Activated effector memory CD4-positive, alpha-beta T cell treated with anti-CD3 and anti-CD28 coated beads, Interleukin-2, amount 50 U/mL, for 16 hours (primary cell): ENCODE measurements at places on chromosomes 2 and 18.

DNA sequence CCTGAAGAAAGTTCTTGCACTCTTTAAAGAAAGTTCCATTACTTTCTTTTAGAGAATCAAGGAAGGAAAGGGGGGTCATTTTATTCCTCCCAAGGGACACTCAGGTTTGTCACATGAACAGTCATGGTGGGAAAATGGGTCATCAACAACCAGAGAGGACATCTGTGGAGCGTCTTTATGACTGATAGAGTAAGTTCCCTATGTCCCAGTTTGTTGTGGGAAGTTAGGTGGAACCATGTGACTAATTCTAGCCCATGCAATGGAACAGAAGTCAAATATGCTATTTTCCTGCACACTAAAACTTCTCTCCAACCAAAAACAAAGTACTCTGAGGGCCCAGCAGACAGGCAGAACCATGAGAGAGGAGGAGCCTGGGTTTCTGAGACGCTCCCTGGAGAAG, 165.6 kb upstream of the SERTAD2 start:
- DNase-seq = no peak

- no peak for DNase-seq
These were observed 90.1 kb upstream of the TGFA start for GRCh38 chr2:70643715-70644114.

- no peak for DNase-seq
These were observed 486.9 kb upstream of the RAB6C start for GRCh38 chr2:129492548-129492947.

DNA sequence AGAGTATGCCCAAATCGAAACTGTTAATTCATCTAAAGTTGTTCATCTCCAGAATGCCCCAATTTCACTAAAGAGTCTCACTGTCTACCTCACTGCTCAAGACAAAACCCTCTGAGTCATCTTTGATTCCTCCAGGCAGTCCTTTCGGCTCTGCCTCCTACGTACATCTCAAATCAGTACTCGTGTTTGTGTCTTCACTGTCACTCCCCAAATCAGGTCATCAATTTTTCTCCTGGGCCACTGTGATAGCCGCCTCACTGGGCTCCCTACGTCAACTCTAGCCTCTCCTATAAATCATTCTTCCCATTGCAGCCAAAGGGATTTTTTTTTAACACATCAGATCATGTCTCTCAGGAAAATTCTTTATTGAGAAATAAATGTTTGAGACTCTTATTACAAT, 42.1 kb upstream of the TTC39C start:
- DNase-seq = peak; percentile 75

DNA sequence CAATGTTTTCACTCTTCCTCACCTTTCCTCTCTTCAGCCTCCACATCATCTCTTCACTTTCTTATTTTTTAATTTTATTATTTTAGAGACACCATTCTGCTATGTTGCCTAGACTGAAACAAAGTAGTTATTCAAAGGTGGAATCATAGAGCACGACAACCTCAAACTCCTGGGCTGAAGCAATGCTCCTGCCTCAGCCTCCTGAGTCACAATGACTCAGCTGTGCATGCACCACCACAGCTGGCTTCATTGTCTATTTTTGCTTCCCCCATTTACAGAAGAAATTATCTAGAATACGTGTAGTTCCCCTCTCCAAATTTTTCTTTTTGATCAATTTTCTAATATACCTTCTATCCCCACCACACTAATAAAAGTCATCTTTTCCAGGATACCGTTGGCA, 911.5 kb upstream of the SOX11 start:
- no peak for DNase-seq

GRCh38 chr2:217897091-217897715, 105.6 kb downstream of the TNS1 start:
- no peak for DNase-seq

- no peak for DNase-seq
These were observed 978.1 kb upstream of the CDH2 start for GRCh38 chr18:29154758-29155725.

DNA sequence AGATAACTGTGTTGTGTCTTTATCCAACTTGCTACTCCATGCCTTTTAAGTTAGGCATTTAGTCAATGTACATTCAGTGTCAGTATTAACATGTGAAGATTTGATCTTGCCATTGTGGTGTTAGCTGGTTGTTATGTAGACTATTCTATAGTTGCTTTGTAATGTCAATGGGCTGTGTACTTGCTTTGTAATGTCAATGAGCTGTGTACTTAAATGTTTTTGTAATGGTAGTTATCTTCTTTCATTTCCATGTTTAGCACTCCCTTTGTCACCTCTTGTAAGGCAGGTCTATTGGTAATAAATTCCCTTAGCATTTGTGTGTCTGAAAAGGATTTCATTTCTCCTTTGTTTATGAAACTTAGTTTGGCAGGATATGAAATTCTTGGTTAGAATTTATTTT, 53.4 kb downstream of the MC4R start:
- DNase-seq = no peak

DNA sequence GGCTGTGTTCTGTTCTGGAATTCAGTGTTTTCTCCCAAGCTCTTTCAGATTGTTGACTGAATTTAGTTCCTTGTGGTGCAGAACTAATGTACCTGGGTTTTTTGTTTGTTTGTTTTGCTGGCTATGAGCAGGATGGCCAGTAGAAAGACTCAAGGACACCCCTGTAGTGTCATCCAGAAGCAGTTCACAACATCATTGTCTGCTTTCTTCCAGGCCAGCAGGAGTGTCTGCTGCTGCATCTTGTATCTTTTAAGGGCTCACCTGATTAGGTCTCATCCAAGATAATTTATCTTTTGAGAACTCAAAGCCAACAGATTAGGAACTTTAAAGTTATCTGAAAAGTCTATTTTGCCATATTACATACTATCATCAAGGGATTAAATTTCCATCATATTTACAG, 318.5 kb upstream of the MC4R start:
- no peak for DNase-seq

- DNase-seq = no peak
These were observed 439.6 kb upstream of the MMADHC start for GRCh38 chr2:150027164-150027563.

GRCh38 chr18:35827903-35828275, 144.6 kb upstream of the RMP24 start:
- DNase-seq = no peak

DNA sequence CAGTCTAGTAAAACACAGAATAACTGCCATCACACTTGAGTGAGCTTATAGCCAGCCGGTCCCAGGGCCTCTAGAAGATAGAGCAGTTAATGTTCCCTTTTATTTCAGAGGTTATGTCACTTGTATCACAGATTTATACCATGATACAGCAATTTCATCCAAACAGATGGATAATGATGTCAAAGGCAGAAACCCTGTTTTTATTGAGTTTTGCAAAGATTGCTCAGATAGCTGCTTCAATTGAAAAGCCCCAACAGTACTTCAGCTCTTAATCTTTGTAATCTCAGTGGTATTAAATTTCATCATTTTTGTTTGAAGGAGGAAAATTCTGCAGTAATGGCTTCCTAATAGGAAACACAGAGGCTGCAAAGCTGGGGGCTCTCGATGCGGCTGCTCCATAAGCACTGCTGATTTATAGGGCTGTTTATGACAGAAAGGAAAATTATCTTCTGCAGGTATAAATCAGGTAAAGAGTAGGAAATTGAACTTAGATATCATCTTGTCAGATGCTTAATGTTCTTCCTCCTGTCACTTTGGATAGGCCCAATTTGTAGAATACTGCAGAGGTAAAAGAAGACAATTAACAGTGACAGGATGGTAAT, 112.3 kb downstream of the LNPK start:
- DNase-seq = no peak

GRCh38 chr2:227906991-227907390, 35.6 kb downstream of the DAW1 start:
- DNase-seq = no peak

DNA sequence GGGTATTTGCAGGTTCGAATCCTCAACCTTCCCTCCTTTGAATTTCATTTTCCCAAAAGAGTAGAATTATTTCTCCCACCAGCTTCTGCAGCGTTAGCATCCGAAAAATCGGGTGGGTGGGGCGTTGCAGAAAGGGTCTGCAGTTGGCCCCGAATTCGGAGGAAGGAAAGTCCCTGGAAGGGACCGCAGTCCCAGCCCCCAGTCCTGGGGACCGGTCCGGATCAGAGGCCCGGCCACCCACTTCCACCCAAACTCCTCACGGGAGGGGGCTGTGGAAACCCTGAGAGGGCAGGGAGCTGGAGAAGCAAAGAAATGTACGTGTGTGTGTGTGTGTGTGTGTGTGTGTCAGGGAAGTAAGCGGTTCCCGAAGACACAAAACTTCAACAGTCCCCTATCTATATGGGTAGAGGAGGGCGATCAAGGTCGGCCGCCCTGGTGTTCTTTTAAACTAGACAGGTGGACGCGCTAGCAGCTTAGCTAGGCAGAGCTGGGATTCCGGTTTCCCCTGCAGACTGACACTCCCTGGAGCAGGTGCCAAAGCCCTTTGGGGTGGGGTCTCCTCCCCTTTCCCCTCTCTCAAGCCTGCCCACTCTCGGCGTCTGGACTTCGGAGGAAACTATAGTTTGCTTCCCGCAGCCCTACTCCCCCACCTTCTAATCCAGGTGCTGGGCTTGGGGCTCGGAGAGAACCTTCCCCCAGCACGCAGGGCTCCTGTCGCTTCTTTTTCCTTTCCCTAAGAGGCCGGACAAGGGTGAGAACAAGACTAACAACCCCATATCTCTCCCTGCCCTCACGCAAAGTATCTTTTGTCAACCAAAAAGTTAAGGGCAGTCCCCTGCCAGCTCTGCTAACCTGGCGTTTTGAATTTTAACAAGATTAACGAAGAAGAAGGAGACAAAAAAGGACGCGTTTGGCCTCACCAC, 4.8 kb upstream of the ONECUT2 start:
- no peak for DNase-seq

DNA sequence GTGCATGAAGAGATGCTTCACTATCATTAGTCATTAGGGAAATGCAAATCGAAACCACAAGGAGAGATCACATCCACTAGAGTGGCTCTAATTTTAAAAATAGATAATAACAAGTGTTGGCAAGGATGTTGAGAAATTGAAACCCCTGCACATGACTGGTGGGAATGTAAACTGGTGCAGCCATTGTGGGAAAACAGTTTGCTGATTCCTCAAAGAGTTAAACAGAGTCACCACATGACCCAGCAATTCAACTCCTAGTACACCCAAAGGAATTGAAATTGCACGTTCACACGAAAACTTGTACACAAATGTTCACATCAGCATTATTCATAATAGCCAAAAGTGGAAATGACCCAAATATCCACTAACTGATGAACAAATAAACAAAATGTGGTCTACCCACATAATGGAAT, 179.5 kb downstream of the BCL2 start:
- DNase-seq = no peak

GRCh38 chr2:168256448-168256847, 9.1 kb upstream of the STK39 start:
- no peak for DNase-seq

- no peak for DNase-seq
These were observed 770 bp downstream of the ZNF396 start for GRCh38 chr18:35376393-35376741.

DNA sequence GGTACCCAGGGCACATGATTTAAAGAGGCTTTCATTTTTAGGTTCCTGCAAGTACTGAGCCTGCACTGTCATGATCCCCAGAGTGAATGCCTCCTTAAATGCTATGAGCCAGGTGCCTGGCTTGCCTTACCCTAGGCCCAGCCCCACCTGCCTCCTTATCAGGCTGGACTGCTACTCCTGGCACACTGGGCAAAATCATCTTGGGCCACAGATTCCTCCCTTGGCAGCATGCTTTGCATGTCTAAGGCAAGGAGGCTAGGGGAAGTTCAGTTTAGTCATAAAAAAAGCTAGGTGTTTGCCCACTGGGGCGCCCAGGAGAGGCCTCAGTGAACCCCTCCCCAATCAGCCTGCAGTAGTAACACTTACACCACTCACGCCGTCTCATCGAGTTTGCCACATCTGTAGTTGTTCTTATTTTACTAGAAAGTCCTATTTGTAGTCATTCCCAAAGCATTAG, 45.1 kb downstream of the LBH start:
- DNase-seq = no peak

GRCh38 chr2:233486357-233486756, 80.2 kb downstream of the USP40 start:
- no peak for DNase-seq

DNA sequence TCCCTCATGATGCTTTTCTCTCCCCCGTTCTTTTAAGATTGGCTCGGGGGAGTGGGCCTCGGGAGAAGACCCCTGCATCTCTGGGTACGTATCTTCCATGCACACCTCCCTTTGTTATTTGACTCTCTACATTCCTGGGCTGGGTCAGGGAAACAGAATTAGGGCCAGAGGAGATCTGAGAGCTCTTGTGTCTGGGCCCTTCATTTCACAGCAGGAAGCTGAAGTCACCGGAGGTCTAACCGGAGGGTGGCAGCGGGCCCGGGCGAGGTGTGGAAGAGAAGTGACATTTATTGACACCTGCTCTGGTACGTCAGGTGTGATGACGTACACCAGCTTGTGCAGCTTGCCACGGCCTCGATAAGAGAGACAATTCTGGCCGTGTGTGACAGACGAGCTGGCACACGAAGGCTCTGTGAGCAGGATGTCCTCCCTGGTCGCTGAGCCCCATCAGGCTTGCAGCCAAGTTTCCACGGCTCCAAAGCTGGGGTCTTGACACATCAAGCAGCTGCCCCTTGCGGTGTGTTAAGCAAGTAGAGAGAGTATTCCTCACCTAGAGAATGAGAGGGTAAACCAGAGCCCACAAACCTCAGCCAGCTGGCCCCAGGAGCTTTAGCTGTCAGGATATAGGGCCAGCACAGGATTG, 30.4 kb downstream of the TOGARAM2 start:
- DNase-seq = peak; percentile 86

DNA sequence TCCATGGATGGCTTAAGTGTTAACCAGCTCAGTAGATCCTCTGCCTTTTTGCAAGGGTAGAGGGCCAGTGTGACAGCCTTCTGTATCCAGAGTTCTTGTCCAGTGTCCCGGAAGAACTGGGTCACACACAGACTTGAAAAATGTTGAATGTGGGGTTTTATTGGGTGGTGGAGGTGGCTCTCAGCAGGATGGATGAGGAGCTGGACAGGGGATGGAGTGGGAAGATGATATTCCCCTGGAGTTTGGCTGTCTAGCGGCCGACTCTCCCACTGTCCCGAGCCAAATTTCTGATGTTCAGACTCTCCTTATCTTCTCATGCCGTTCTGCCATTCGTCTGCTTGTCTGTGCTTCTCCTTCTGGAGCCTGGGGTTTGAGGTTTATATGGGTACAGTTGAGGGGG, 72.6 kb downstream of the MYO3B start:
- no peak for DNase-seq

- DNase-seq = no peak
These were observed 27.6 kb downstream of the SPP2 start for GRCh38 chr2:234078129-234078528.

DNA sequence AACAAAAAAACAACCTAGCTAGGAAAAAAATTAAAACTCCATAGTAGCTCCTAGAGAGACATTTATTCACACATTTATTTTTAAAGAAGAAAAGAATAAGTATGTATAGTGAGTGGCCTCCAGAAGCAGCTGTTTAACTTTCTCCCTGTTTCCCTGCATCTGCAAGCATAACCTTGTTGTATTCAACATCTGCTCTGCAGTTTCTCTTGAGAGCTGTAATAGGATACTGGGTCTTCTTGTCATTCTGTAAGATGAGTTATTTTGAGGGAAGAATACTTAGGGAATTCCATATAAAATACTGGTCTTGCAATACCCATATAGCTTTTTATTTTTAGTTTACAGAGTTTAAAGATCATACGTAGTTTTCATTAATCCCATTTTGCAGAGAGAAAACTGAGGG, 246.6 kb downstream of the LRRTM1 start:
- no peak for DNase-seq

GRCh38 chr2:8461341-8461740, 220.5 kb upstream of the ID2 start:
- no peak for DNase-seq

GRCh38 chr2:20471902-20472559, 25.2 kb downstream of the RHOB start:
- no peak for DNase-seq
